ENCODE measurements at places on chromosomes 4 and X.

DNA sequence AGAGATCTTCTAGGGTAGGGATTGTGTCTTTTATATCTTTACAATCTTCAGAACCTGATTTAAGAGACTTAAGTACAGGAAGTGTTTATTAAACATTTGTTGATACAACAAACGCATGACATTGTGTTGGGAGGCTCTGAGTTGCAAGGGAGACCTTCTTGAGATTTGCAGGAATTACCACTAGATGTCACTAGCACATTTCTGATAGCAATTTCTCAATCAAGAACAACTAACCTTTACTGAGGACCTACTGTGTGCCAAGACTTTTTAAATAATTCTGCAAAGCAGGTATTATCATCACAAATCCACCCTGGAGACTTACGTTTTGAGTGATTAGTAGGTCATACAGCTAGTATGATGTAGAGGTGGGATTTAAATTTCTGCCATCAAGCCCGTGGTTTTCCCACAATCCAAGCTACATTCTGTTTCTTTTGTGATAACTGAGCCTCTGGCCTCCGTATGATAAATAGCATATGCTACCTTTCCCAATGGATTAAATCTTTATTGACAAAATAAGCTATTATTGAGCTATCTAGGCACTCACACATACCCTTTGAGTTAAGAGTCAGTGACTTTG is 986.0 kb downstream of the CCSER1 start:
- no peak for DNase-seq

DNA sequence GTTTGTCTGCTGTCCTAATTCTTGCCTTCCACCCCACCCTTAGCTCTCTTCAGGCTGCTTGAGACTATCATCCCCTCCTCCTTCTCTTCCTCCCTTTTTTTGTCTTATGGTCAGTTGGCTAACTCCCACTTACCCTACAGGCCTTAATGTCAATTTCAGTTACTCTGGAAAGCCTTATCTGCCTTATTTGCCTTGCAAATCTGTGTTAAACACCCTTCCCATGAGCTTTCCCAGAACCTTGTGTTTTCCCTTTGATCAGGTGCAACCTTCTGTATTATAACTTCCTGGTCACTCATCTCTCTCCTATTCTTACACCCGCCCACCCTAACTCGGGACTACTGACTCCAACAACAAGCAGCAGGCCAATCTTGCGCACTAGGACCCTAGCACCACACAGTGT is 74.8 kb downstream of the COX18 start:
- DNase-seq, result no peak

GRCh38 chr4:7858498-7858897 is 81.2 kb downstream of the AFAP1 start:
- DNase-seq, result no peak

DNA sequence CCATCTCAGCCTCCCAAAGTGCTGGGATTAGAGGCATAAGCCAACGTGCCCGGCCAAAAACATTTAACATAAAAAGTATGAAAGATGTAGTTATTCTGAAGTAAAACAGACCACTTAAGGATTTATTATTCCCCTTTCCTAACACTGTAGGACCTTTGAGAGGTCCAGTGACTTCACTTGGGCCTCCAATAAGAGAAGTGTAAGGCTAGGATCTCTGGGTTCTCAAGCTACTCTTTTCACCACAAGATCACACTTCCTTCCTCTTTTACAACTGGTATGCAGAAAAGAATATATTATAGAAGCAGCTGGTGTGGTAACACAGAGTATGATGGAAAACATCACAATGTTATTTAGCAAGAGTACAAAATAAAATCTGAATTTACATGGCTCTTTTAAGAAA is 30.2 kb upstream of the CCNG2 start:
- no peak for DNase-seq

- DNase-seq, result no peak
Measured at GRCh38 chrX:43969504-43970501, 3.4 kb downstream of the NDP start.

DNA sequence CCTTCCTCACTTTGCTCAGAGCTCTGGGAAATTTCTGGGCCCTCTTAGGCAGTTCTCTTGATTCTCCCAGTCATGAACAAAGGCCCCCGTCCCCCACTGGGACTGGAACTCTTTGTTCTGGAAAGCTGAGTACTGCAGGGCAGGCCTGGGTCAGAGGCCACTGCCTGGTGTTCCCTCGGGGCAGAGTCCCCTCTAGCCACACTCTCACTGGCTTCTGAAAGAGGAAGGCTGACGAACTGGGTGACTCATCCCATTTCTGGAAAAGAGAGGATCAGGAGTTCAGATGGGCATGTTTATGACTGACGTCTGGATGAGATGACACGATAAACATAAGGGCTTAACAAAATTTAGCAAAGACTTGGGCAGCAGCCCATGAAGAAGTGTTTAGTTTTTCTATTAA is 47.7 kb downstream of the DDX3X start:
- no peak for DNase-seq

DNA sequence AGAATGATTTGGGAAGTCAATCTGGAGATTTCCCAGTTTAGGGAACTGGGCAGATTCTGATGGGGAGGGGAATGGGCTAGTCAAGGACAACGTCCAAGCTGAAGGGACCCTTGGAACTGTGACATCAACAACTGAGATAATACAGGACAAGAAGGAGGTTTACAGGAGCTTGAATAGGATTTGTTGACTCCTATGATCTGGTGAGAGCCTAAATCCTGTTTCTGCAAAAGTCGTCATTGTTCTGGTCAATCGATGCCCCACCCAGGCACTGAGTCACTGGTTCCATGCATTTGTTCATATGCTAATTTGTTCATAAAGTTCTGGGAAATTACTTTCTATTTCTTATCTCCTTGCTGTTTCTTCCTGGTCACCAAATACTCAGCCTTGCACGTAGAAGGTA is 15.3 kb upstream of the PDGFRA start:
- DNase-seq, result no peak

GRCh38 chr4:153204247-153204671 is at the start of gene TRIM2:
Gene TRIM2, plus strand, starts transcription at chr4:153204443. Its CDS starts 88 bp downstream, at chr4:153204531.
- no peak for DNase-seq

DNA sequence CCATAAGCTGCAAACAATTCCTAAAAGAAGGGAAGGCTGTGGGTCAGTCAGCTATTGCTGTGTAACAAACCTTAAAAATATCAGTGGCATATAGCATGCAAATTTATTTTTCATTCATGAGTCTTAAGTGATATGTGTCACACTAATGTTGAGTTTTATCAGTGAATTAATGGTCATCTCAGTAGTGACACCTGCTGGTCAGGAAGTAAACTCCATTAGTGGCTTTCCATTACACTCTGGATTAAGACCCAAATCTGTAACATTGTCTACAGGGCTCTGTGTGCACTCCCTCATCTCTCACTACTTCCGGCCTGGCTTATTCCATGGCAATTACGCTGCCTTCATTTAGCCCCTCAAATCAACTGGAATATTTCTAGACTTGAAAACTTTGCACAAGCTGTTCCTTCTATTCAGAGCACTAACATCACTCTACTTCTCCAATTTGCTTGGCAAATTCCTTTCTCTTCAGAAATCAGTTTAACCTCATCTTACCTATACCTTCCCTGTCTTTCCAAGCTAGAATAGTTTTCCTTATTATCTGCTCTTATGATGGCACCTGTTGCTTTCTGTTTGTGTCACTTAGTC is 217.3 kb upstream of the TAPT1 start:
- DNase-seq, result no peak

DNA sequence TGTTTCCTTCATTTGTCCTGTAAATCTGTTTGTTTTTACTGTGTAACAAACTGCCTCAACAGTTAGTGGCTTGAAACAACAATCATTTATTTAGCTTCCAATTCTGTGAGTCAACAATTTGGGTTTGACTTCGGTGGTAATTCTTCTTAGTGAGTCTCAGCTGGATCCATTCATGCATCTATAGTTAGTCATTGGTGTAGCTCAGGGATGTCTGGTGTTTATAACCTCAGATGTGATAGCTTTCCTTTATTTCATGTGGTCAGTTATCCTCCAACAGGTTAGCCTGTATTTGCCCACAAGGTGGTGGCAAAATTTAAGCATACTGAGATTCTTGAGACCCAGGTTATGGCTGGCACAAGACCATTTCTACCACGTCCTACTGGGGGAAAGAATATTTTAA is 1267.2 kb downstream of the RAPGEF2 start:
- no peak for DNase-seq

- no peak for DNase-seq
Measured at GRCh38 chr4:41597494-41597893, 59.5 kb downstream of the LIMCH1 start.

- no peak for DNase-seq
Measured at GRCh38 chr4:112931001-112931400, 118.5 kb upstream of the ANK2 start.

DNA sequence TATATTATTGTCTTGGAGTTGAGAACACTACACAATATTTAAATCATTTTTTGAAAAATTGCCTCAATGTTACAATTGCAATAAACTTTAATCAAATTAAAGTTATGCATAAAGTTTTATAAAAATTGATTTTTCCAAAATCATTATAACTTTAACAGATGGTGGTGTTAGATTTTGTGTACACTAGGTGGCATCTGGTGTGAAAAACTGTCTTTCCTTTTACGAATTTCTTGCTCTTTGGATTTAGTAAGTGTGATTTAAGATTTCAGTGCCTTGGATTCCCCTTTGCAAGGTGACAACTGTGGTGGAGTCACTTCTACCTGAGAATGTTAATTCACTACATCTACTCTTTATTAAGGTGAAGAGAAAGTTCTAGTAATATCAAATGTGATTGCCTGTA is 91.6 kb downstream of the AREG start:
- DNase-seq, result no peak

GRCh38 chr4:185878633-185879032 is 66.6 kb upstream of the SORBS2 start:
- DNase-seq, result no peak

DNA sequence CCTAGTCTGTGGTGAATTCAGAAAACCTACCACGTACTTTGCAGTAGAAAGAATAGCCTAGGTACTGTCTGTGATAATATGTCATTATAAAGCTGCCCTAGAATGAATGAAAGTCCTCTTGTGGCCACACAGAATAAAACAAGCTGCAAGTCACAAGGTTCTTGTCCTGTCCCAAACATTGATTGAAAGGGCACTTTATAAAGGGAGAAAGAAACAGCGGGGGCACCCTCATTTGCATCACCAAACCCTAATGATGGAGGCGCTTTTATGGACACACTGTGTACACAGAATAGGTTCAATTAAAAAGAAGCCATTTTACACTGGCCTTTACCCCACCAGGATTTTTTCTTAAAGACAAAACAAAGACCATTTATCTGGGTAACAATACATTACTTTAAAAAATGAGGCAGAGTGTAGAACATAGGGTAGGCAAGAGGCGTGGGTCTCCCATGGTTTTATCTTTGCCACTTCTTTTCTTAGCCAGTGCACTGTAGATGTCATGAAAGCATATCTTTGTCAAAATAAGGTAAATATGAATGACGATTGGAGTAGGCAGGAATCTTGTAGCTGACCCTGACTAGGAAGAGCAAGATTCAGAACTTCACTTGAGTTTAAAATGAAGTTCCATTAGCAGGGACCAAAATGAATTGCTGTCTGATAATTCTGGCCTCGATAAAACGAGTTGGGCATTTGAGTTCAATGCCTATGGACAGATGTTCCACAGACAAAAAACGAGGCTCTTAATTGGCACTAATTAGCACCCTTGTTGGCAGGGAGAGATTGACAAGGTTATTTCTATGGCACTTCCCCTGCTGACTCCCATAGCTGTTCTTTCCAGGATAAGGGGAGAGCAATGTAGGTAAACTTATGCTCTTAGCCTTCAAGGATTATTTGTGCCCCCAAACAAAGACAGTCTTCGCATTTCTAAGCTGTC is 365.1 kb downstream of the AFF2 start:
- no peak for DNase-seq

DNA sequence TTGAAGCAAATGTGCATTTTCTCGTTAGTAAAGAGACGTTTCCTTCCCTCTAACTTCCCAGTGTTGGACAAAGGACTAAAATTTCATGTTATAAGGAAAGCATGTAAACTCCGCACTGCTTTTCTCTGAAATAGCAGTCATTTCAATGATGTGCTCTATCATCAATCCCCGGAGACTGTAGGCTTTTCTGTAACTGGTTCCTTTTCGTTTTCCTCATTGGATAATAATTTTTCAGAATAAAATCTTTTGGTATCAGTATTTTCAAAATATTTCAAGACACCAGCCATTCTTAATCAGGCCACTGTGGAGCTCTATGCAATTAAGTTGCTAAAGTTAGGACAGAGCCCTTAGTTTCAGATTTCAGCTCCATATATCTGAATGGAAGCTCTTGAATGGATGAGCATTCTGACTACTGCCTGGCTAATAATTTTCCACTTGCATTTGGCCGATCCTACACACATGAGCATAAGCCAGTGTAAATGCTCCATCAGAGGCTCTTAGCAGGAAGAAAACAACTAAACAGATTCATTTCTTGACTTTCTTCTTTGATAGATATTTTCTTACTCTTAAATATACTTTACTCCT is 157.7 kb downstream of the CHIC2 start:
- no peak for DNase-seq

DNA sequence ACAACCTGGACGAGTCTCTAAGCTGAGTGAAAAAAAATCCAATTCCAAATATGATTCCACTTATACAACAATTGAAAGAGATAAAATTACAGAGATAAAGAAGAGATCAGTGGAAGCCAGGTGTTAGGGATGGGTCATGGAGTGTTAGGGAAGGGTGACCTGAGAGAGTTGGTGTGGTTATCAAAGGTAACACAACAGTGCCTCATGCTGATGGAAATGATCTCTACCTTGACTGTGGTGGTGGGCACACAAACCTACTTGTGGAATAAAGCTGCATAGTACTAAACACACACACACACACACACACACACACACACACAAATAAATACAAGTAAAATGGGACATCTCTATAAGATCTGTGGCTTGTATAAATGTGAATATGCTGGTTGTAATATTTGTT is 26.0 kb downstream of the BEND2 start:
- no peak for DNase-seq

- DNase-seq, result no peak
Measured at GRCh38 chr4:151806511-151806927, 45.7 kb upstream of the GATB start.

Data from activated CD4-positive, alpha-beta T cell treated with anti-CD3 and anti-CD28 coated beads, Interleukin-2, amount 50 U/mL, for 48 hours (primary cell).